ENCODE measurements at places on chromosomes 2 and 18. TPM values are rescaled to one million over a fixed set of nuclear protein-coding genes. Genes with fewer than 3 reads are reported as not detected.

SULT1C4 gene
- 12.0 TPM for total RNA-seq

SCN3A gene
- total RNA-seq, result 2.4 TPM

DNA sequence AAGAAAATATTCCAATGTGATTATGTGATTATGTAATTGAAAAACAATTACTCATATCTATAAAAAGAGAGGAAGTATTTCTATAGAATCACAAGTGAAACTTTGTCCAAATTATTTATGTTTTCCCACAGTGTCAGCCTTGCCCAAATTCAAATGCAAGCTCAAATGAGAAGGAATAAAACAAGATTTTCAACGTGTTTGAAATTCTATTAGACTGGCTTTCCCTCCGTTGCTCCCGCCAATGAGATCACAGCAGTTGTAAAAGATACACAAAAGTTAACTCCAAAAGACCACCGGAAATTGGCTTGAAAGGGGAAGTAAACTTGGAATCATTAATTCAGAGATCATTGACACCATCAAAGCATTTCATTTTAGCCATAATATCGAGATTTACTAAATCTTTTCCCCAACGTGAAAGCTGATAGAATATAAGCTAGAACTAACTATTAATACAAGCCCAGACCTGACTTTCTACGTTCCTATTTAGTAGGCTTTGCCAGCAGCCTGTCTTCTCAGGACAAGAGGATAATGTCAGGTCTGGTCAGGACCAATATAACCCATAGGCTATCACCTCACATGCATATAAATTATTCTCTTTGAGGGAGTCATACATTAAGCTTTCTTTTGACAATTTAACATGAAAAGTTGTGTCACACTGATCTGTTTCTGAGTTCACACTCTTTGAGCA is 222.6 kb upstream of the CHAC2 start:
- DNase-seq, result no peak

- DNase-seq, result no peak
Measured at GRCh38 chr2:226477221-226478108, 322.2 kb downstream of the IRS1 start.

- no peak for DNase-seq
Measured at GRCh38 chr2:171433763-171434012, at the start of gene METTL8. Gene METTL8, minus strand, starts transcription at chr2:171433990. Its CDS starts 41,805 bp downstream, at chr2:171392185.

DNA sequence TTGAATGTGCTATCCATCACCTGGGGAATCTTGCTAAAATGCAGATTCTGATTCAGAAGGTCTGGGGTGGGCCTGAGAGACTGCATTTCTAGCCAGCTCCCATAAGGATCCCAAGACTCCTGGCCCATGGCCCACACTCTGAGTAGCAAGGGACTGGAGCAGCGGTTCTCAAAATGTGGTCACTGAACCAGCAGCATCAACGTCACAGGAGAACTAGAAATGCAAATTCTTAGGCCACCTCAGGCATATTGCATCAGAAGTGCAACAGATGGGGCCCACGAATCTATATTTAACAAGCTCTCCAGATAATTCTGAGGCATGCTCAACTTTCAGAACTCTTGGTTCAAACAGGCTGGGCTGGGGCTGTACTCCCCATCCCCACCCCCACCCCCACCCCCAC is 74.6 kb downstream of the DHRS9 start:
- DNase-seq, result no peak
